ENCODE measurements at places on chromosomes 2 and 18. TPM values are rescaled to one million over a fixed set of nuclear protein-coding genes. Genes with fewer than 3 reads are reported as not detected.

The NEU2 gene
- not detected for total RNA-seq

The CIDEA gene
- total RNA-seq: not detected

The IL1RL1 gene
- not detected for total RNA-seq

The TTC39C gene
- total RNA-seq: 13.0 TPM

The MDH1B gene
- 3.9 TPM for total RNA-seq

The KRTCAP3 gene
- total RNA-seq: 8.2 TPM

The CD226 gene
- total RNA-seq: under 0.01 TPM

Measured in placental epithelial cell (primary cell).